ENCODE measurements at places on chromosomes 2 and 18.
A peak's percentile ranks its signal among the peaks of the same experiment; 100 is the strongest.

DNA sequence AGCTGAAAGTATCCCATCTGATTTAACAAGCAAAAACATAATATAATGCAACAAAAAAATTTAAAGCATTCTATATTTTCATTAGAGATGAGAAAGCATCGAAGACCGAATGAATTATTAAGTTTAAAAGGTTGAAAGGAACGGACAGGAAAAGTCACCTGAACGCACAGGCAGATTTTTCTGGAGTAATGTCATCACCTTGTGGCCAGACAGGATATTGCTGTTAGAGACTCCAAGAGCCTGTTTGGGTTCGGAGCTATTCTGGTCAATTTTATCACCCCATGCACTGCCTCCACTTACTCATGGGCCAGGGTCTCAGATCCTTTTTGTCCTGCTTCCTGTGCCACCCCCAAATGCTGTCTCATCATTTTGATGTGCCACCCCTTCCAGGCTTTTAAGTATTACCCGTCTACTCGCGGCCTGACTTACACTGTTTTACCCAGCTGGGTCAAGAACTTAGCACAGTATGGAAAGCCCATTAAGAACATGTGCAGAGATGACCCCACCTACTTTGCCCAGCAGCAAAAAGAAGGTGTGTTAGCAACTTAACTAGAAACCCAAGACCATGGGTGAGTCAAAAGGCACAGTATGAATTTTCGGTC, 27.3 kb downstream of the GKN2 start:
- H3K4me3 ChIP-seq = no peak overlapping the region
- peak; percentile 79 for DNase-seq
- H3K27me3 ChIP-seq = no peaks in the 10 kb centered on the region

DNA sequence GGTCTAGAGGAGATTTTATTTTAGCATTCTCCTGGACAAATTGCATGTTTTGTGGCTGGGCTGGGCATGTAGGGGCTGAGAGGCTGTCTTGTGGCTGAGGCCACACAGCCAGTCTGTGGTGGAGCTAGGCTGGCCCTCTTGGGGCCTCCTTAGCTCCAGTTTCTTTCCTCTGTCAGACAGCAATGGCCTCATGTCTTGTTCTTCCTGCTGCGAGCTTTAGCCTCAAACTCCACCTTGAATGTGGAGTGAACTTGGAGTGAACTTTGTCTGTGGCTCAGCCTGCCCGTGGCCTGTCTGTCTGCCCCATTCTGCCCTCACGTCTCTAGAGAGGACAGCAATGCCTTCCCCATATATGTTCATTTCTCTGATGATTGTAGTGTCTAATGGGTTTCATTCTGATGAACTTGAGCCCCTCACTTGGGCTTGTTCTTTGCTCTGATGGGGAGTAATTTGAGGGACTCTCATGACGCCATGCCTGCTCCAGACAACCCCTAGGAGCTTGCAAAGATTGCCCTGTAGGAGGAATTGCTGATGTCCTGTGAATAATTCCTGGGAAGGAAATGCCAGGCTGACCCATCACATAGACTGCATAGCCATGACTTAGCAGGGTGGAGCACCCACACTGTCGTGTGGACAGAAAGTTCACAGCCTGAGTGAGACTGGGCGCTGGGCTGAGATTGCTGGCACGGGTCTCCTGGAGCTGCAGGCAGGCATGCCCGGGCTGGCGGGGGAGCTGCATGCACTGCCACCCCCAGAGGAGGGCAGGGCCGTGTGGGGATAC, 42.6 kb downstream of the ASAP2 start:
- H3K27ac ChIP-seq = peak overlapping the region; percentile 67
- H3K36me3 ChIP-seq = no peaks in the 10 kb centered on the region
- H3K4me3 ChIP-seq = no peak overlapping the region

GRCh38 chr2:124874219-124874618, 849.1 kb downstream of the CNTNAP5 start:
- no peaks in the 10 kb centered on the region for H3K4me1 ChIP-seq
- no peak overlapping the region for H3K27ac ChIP-seq
- H3K27me3 ChIP-seq = no peaks in the 10 kb centered on the region
- no peak for DNase-seq
- no peak overlapping the region for H3K4me3 ChIP-seq

DNA sequence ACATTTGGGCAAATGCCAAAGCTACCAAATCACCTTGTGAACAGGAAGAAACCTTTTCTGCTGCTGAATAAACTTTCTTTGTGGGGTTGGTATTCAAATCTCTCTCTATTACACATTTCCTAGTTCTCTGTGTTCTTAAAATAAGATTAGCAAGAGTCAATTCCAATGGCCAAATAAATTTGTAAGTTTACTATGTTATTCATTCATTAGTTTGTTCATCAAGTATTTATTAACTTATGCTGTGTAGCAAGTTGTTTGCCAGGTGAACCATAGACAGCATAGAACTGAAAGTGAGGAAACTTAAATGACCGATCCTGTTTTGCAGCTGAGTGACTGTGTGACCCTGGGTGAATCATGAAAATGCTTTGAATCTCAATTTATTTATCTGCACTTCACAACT, 37.7 kb upstream of the FSHR start:
- no peaks in the 10 kb centered on the region for H3K4me1 ChIP-seq
- H3K4me3 ChIP-seq = no peak overlapping the region
- no peak overlapping the region for H3K27ac ChIP-seq
- no peak for DNase-seq

DNA sequence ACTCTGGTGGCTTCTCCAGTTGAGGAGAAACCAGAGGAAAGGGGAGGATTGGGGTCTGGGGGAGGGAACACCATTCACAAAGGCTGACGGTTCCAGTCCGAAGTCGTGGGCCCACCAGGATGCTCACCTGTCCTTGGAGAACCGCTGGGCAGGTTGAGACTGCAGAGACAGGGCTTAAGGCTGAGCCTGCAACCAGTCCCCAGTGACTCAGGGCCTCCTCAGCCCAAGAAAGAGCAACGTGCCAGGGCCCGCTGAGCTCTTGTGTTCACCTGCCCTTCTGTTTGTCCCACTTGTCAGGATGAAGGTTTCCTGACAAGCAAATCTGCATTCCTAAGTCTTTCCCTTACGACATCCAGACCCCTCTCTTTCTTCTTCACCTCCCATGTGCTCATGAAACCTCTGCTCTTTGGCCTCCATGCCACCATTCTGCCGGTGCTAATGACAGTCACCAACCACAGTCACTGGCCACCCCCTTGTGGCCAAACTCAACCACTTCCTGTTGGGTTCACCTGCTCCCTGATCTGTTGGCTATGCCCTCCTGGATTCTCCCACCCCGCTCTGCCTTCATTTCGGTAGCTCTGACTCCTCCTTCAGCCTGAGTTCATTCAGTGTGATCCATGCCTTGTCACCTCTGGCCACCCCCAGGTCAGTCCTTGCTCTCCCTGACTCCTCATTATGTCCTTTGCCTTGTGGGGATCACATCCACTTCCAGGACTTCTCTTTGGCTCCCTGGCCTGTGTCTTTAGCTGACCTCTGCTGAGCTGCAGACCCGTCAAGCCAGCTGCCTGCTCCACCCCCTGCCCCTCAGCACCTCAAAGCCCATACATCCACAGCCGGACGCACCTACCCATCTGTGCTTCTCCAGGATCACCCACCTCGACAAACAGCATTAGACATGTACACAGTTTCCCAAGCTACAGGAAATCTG, 17.6 kb downstream of the EMX1 start:
- H3K27me3 ChIP-seq = no peaks in the 10 kb centered on the region
- no peaks in the 10 kb centered on the region for H3K36me3 ChIP-seq
- peak; percentile 54 for DNase-seq
- no peak overlapping the region for H3K4me3 ChIP-seq

All from stomach (tissue), 19 donors.